ENCODE measurements at places on chromosomes 3 and 15.

- no peak for DNase-seq
Measured at GRCh38 chr3:66014056-66014455, 24.7 kb downstream of the MAGI1 start.

GRCh38 chr3:120102674-120103073 is 8.4 kb upstream of the GSK3B start:
- no peak for DNase-seq

DNA sequence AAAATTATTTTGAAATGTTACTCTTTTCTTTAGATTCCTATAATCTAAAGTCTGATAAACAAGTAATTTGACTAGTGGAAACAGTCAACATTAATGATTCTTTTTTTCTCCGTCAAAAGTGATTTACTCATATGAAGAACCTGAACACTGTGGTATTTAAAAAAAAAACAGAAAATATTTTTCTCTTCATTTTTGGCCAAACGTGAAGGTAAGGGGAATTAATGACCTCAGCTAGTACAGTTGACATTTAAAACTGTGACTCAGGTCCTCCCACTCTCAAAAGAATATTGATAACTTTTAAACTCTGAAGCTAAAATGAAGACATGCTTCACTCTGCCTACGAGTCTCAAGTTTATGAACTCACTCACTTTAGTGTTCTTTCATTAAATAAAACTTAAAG is 34.5 kb downstream of the TIGIT start:
- no peak for DNase-seq

GRCh38 chr3:65042675-65043074 is 354.9 kb upstream of the ADAMTS9 start:
- no peak for DNase-seq

DNA sequence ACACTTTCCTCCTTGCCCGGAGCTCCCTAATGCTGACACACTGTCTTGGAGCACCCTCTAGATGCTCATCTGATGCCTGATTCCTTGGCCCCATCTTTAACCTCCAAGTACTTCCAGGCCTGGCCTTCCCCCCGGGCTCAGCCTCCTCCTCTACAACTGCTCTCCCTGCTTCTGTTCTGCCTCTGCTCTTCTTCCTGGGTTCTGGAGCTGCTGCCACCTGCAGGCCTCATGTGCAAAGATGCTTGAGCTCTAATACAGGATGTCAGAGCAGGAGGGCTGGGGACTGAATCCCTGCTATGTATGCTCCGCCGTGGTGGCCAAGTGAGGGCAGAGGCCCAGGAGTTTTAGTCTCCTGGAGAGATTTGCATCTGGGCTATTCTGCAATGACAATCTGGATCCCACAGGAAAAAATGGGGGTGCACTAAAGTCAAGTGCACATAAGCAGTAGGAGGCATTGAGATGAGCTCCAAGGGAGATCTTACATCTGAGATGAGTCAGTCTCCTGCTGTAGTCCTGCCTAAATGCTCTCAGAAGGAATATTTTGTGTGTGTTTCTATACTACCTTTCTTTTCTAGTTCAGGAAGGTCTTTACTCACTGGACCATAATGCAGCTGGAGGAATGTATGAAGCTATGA is 296.3 kb downstream of the UACA start:
- DNase-seq, result no peak

DNA sequence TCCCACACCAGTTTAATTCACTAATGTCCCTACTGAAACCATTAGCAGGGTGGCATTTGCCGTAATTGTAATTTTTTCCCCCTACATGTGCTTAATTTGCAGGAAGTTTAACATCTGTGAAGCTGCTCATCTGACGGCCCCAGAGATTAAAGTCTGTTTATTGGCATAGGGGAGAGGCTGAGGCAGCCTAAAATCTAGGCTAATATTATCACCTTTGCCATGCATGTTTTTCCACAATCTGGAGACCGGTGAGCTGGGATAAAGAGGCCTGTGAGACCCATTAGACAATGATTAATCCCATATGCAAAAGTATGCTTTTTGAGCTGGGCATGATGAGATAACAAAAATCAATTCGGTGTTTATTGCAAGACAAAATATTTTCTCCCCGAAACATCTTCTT is 561.2 kb upstream of the ALCAM start:
- DNase-seq, result no peak

DNA sequence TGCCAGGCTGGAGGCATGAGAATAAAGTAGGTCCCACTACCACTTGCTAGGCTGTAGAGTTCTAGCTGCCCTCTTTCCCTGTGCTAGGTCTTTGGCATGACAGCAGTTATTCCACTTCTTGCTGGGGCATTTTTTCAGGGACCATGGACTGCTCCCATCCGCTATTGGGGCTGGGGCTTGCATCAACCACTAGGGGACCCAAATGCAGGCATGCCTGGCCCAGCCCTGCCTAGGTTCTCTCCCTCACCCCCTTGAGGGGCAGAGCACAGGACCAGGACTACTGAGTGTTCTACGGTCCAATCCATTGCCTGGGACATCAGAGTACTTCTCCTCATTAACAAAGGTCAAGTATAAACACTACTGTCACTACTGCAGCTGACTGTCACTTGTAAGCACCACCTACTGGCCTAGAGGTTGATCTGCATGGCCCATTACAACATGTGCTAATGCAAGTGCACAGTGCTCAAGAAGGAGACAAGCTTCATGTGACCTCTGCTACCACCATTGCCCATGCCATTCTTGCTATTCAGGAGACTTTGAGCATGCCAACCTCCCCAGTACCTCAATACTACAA is 270.5 kb downstream of the MBNL1 start:
- DNase-seq, result no peak

GRCh38 chr3:14441920-14442300 is 39.5 kb downstream of the SLC6A6 start:
- DNase-seq, result no peak

- DNase-seq, result no peak
Measured at GRCh38 chr3:183033746-183034145, 53.4 kb upstream of the DCUN1D1 start.

- DNase-seq, result no peak
Measured at GRCh38 chr3:88986834-88987233, 120.6 kb upstream of the EPHA3 start.

DNA sequence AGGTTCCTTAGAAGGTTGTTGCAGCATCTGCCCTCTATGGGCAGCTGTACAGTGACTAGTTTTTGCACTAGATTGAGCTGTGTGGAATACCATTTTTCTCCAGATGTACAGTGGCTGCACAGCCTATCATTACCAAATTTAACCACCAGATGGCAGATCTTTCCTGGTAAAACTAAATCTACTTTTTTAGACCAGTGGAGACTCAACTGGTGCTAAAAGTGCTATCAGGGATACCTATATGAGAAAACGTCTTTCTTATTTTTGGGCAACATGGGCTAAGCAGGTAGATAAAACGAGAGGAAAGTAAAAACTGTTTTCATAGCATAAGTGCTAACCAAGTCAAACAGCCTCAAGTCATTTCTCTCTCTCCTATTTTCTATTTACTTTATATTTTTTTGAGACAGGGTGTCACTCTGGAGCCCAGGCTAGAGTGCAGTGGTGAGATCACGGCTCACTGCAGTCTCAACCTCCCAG is 21.2 kb downstream of the IGSF10 start:
- DNase-seq, result no peak

DNA sequence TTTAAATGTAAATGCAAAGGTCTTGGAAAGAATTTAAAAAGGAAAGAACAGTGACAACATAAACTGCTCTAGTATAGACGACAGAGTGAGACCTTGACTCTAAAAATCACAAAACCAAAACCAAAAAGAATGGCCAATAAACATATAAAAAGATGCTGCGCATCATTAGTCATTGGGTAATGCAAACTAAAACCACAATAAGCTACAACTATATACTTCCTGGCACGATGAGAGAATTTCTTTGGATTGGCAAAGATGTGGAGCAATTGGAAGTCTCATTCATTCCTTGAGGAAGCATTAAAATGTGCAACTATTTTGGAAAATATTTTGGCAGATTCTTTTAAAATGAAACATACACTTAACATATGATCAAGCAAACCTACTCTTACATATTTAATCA is 98.7 kb upstream of the ZPLD1 start:
- DNase-seq, result no peak

DNA sequence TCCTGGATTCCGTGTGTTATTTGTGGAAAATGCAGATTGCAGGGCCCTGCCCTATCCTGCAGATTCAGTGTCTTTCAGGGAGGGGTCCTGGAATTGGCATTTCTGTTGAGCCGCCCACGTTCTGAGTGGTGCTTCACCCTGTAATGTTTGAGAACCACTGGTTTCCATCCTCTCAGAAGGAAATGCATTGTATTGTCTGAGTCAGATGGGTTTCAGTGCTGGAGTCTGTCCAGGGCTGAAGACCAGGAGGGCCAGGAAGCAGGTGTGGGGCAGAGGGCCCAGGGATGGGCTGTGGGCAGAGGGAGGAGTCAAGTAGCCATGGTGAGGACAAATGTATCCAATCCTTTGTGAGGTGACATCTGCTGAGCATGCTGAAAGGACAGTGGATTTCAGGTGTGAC is 123.8 kb downstream of the SV2B start:
- no peak for DNase-seq

GRCh38 chr15:21267671-21268395 is 172.5 kb downstream of the POTEB3 start:
- no peak for DNase-seq

DNA sequence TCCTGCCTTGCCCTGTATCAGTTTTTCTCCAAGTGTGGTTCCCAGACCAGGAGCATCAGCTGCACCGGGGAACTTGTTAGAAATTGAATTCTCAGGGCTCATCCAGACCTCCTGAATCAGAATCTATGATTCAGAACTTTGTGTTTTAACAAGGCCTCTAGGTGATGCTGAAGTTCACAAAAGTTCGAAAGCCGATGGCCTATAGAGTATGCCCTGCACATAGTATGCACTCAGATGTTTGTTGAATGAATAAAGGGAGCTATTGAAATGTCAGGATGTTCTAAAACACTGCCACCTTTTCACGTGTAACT is 664 bp upstream of the LARP6 start:
- no peak for DNase-seq

DNA sequence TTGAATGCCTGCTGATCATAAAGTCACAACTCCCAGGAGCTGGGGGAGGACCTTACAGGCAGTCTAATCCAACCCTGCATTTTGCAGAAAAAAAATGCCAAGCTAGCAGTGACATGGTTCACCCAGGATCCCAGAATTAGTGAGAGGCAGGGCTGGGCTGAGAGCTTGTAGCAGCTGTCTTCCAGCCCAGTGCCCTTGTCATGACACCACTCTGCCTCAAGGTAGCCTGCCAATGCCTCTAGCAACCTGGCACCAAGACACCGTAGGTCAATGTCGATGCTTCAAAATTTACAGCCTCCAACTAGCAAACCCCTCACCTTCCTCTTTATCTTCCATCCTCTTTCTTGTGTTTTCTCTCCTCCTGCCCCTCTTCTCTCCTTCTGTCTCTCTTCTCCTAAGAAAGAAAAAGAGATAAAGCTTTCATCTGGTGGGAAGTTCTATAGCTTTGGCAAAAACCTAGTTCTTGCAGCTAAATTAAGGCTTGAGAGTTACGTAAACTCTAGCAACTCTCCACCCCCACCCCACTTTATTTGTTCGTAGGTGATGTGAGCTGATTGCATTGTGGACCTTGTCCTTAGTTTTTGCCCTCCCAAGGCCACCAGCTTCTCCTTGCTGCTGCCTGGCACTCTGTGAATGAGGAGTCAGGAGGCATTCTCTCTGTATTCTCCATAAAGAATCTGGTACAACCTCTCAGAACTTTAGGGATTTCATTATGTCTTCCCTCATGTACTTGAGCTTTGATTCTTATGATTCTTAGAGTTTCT is 18.3 kb upstream of the BFSP2 start:
- no peak for DNase-seq

DNA sequence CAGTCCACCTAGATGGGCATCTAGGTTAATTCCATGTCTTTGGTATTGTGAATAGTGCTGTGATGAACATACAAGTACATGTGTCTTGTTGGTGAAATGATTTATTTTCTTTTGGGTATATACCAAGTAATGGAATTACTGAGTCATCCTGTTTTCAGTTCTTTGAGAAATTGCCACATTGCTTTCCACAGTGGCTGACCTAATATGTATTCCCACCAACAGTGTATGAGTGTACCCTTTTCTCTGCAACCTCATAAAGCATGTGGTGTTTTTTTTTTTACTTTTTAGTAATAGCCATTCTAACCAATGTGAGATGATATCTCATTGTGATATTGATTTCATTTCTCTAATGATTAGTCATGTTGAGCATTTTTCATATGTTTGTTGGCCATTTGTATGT is 86.0 kb upstream of the NDN start:
- DNase-seq, result no peak

DNA sequence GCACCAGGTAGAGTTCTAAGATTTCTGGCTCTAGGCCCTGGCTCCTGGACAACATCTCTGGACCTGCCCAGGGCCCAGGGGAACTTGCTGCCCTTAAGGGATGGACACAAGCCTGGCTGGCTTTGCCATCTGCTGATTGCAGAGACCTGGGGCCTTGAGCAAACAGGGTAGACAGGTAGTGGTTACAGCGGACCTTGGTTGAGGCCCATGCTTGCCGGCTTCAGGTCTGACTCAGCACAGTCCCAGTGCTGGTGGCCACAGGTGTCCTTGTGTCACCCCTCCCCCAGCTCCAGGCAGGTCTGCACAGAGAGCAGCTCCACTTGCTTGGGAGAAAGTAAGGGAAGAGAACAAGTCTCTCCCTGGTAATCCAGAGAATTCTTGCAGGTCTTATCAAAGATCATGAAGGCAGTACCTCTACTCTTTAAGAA is 15.9 kb upstream of the ACTL6A start:
- DNase-seq, result no peak

- DNase-seq, result no peak
Measured at GRCh38 chr3:179771797-179772196, 119.0 kb downstream of the USP13 start.

DNA sequence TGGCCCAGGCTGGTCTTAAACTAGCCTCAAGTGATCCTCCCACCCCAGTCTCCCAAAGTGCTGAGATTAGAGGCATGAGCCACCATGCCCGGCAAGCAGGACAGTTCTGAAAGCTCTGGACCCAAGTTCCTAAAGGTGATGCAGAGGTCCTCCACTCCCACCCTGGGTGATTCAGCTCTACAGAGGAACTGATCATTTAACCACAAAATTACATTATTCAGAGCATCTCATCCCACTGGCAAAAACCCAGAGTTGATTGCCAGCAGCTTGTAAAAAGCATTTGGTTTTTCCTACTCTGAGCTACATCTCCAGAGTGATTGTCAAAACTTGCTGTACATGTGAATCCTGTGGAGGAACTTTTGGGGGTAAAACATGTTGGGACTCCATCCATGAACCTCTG is 60.2 kb downstream of the SLTM start:
- DNase-seq, result no peak

DNA sequence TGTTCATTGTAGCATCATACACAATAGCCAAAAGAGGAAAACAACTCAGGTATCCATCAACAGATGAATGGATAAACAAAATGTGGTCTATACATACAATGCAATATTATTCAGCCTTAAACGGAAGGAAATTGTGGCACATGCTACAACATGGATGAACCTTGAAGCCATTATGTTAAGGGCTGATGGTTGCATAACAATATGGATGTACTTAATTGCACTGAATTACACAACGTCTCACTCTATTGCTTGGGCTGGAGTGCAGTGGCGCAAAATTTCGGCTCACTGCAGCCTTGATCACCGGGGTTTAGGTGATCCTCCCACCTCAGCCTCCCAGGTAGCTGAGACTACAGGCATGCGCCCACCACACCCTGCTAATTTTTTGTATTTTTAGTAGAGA is 7.0 kb upstream of the TMEM62 start:
- no peak for DNase-seq

- DNase-seq, result no peak
Measured at GRCh38 chr3:148006508-148006907, 597.3 kb downstream of the ZIC1 start.
